ENCODE measurements at places on chromosomes 5 and 9.

DNA sequence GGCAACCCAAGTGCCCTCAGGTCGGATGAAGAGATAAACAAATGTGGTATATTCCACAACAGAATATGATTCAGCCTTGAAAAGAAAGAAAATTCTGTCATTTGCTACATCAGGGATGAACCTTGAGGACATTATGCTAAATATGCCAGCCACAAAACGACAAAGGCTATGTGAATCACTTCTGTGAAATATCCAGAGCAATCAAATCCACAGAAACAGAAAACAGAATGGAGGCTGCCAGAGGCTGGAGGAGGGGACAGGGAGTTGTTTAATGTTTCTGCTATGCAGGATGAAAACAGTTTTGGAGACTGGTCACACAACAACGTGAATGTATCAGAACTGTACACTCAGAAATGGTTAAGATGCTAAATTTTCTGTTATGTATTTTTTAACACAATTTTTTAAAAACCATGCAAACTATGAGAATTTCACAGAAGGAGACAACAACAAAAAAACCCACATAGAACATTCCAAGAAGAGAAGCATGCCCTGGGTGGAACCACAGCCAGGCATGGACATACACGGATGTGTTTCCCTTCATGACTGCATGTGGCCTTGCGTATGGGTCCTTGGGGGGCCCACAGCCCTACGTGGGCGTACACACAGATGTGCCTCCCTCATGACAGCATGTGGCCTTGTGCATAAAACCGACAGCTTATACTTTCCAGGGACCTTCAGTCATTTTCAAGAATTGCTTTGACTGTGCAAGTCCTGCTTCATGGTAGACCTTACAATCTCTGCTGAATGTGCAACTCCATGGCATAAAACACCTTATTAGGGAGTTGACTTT is 146.7 kb downstream of the ROR2 start:
- no peak for DNase-seq

DNA sequence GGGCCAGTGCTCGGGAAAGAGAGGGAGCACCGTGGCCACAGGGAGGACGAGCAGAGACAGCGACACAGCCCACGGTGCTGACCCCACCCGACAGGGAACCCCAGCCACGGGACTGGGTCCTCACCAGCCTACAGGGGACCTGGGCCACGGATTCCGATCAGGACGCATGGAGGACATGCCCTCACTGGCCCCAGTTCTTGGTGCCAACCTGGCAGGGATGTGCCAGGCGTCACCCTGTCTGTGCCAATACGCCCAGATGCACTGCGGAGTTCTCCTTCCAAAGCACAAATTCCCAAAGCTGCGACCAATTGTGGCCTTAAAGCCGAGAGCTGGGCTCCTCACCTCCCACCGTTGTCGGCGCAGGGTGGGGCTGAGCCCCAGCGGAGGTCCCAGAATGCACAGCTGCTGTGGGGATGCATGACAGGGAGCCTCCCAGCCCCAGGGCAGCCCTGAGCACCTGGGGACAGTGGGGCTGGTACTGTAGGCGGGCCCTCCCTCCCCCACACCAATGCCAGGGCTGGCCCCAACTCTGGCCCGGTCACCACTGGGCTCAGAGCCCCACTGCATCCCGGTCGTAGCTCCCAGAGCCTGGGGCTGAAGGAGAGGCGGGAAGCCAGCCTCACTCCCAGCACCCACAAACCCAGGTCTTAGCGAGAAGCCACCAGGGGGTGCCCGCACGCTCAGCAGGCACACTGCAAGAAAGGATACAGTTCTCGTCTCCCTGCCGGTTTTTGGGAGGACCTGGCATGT is 44.2 kb downstream of the NKD2 start:
- peak; percentile 37 for DNase-seq

DNA sequence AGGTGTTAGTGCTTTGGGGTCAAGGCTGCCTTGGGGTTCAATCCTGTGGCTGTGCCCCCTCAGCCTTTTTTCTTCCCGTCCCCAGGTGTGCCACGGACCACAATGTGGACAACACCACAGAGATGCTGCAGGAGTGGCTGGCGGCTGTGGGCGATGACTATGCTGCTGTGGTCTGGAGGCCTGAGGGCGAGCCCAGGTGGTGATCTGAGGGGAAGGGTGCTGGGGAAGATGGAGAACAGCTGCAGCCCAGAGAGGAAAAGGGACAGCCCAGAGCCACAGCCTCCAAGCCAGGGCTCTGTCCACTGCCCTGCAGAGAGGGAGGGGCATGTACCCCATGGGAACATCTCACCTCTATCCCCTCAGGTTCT is 2.1 kb downstream of the CERCAM start:
- no peak for DNase-seq

DNA sequence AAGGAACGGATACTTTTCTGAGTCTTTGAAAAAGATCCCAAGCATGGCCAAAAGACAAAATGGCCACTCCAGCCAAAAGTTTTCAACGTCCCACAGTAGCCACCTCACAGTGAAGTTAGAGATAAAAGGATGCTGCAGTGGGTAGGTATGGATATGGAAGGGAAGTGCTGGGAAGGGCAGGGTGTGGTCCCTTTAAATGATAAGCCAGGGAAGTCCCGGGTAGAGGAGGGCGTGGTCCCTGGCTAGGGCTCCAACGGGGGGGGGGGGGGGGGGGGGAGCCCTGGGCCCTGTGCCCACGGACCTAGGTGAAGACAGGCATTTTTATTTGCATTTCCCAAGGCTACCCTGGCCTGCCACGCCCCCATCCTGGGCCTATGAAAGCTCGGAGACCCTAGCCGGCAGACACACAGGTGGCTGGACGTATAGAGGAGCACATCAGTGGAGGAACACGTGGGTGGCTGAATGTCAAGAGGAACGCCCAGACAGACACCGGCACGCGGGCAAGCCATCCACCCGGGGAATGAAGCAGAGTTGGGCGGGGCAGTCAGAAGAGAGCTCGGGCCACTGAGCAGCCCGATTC is 306.7 kb downstream of the NFIB start:
- DNase-seq, result no peak
